Right atrium auricular region (tissue), 2 donors: ENCODE measurements at places on chromosomes 11 and 22. TPM values are rescaled to one million over a fixed set of nuclear protein-coding genes. Genes with fewer than 3 reads are reported as not detected.
A peak's percentile ranks its signal among the peaks of the same experiment; 100 is the strongest.

- no peak for DNase-seq
Measured at GRCh38 chr11:118953265-118953664, 2.8 kb upstream of the UPK2 start.

C11orf65 gene
- 2.7 TPM for total RNA-seq

CHEK2 gene
- 2.7 TPM for total RNA-seq

DNA sequence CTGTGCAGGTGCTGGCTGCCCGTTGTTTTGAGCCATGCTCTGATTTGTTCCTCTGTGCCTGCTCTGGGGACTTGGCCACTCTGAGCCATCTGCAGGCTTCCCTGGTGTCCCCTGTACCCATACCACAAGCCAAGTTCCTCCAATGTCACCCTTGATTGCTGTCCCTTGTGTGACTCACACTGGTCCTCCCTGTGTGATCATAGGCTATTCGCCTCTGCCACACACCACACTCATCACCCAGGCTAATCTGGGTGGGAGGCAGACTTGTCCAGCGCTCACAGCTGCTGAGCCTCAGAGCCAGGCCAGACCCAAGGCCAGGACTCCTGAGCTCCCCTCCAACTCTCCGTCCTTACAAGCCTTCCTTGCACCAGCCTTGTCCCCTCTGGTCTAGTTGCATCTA is 31.7 kb downstream of the IGF2 start:
- no peak for DNase-seq

SIRT3 gene
- total RNA-seq: 31.4 TPM

IL18 gene
- total RNA-seq: 11.1 TPM

DNA sequence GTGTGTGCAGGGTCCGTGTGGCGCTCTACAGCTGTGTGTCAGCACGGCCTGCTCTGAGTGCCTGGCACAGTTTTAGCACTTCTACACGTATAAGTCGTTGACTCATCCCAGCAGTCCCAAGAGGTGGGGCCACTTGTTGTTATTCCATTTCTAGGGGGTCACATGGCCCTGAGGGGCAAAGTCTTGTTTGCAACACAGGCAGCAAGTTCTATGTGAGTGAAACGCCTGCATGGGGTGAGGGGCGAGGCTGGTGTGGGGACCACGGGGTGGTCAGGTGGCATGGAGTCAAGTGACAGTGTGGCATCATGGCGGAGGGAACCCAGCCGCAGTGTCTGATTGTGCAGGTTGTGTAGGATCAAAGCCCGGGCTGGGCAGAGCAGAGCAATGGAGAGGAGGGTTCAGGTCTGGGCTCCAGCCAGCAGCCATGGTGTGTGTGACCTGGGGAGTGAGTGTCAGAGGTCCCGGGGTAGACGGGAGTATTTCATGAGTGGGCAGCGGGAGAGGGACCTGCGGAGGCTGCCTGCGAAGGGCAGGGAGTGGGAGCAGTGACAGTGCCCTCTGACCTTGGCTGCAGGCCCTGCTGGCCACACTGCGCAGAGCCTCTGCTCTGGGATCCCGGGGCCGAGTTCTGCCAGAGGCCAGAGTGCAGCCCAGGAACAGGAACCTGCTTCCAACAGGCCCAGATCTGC is 27.9 kb downstream of the SHANK3 start:
- no peak for DNase-seq

GRCh38 chr22:30186510-30186909 is 60.0 kb downstream of the LIF start:
- DNase-seq: no peak

CATSPER1 gene
- total RNA-seq: not detected

DCDC1 gene
- 0.15 TPM for total RNA-seq

- DNase-seq: no peak
Measured at GRCh38 chr11:55819330-55819729, at the start of gene OR5D18. TSS of gene OR5D18 (plus strand) at chr11:55819630. CDS start at chr11:55819630, 0 bp downstream.

GRCh38 chr11:9516113-9516512 is 55.3 kb downstream of the ZNF143 start:
- no peak for DNase-seq

DTX4 gene
- total RNA-seq: 2.1 TPM

GRCh38 chr11:78914503-78914902 is 339.8 kb upstream of the NARS2 start:
- DNase-seq: no peak

DNA sequence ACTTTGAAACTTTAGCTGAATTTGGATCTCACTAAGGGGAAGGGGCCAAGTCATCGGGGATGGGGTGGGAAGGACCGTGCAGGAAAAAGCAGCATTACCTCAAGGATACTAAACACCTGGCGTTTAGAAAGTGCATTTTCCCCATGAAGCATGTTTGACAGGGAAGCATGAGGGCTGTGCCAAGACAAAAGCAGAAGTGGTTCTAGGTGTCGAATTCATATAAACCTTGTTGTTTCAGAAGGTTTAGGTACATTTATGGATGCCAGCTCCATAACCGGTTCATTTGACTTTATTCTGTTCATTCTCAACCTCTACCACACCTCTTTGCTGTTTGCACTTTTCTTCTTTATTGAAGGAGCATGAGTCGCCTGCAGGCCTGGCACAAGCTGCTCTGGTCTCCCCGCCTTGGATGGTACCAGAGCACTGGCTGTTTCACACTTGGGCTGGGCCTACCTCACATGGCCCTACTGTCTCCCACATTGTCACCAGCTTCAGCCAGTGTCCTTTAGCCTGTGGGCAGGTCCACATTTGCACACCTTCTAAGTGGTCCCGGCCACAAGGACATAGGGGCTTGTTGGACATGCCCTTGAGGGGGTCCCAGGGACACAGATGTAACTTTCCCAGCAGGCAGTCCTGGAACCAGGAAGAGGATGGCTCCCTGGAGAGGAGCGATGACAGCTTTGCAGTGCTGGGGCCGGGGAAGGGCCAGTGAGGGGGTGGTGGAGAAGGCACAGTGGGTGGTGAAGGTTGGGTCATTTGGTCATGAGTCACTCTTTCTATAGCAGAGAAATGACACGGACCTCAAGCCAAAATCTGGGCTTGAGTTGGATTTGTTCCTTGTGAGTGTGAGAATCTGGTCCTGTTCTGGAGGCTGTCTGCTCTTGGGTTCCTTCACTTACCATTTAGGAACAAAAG is 3.2 kb upstream of the ST14 start:
- no peak for DNase-seq

- DNase-seq: no peak
Measured at GRCh38 chr11:123475469-123475868, 45.4 kb downstream of the GRAMD1B start.

GRCh38 chr11:67271205-67271540 is 4.9 kb downstream of the GRK2 start:
- DNase-seq: no peak

DNA sequence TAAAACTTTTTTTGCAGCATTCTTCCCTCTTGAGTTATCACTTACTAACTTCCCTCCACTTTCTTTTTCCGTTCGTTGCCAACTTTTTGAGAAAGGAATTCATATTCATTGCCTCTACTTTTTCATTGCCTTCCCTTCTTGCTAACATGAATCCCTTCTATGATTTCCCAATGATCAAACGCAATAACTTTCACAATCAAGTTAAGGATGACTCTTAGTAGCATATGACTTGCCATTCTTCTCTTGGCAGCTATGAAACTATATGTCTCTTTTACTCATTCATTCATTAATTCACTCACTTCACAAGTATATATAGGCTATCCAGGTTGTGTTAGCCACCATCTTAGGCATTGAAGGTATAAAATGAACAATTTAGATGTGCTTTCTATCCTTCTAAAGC is 16.6 kb upstream of the ARHGAP20 start:
- no peak for DNase-seq

RAB3IL1 gene
- total RNA-seq: 4.3 TPM

PDE3B gene
- 13.9 TPM for total RNA-seq

OR2AG2 gene
- not detected for total RNA-seq

GRCh38 chr22:29049655-29050263 is 11.9 kb downstream of the C22orf31 start:
- no peak for DNase-seq

TYR gene
- not detected for total RNA-seq

SYT12 gene
- total RNA-seq: 0.44 TPM

CASP1 gene
- 6.1 TPM for total RNA-seq

POU2F3 gene
- total RNA-seq: not detected

- DNase-seq: no peak
Measured at GRCh38 chr11:74033046-74033445, 24.2 kb upstream of the UCP3 start.

- DNase-seq: peak; percentile 98
Measured at GRCh38 chr11:62881579-62882430, 1.1 kb downstream of the SLC3A2 start.

APOA5 gene
- total RNA-seq: not detected

DNA sequence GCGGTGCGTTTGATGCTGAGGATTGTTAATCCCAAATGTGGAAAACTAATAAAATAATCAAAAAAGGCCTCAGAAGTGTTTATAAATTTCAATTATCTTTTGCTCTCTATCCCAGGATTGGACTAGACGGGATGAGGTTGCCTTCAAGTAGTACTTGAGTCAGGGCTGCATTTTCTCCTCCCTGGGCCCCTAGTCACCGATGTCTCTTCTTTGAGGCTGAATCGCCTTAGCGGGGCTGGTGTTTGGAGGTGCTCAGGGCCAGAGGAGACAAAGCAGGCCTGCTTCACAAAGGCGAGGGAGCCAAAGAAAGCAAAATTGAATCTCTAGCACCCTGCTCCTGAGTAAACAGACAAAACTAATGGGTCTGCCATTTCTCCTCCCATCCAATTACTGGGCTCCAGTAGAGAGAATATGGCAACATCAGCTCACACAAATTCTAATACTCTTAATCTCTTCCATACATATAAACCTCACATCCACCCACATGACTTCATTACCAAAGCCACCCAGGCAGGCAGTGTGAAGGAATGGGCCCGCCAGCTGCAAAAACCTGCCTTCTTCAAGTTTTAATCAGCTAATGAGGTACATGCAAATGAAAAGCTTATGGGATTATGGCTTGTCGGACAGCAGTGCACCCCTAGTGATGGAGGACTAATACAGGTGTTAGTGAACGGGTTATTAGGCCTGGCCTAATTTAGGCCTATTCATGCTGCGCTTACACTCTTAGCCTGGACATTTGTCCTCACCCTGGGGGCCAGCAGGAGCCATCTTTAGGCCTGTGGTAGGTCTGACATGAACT is 52.7 kb upstream of the HTATIP2 start:
- DNase-seq: no peak

DNA sequence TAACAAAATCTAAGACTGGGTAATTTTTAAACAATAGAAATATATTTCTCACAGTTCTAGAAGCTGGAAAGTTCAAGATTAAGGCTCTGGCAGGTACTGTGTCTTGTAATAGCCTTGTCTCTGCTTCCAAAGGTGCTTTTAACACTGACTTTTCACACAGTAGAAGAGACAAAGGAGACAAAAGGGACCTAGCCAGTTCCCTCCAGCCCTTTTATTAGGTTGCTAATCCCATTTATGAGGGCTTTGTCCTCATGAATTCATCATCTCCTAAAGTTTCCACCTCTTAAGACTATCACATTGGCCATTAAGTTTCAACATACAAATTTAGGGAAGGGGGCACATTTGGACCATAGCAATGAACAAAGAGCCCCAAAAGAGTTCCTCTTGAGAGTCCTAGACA is 40.7 kb downstream of the FAM181B start:
- DNase-seq: no peak

- no peak for DNase-seq
Measured at GRCh38 chr22:33057363-33057995, 702 bp downstream of the SYN3 start.

GRCh38 chr22:49773531-49773930 is 54.1 kb downstream of the BRD1 start:
- DNase-seq: no peak

DNA sequence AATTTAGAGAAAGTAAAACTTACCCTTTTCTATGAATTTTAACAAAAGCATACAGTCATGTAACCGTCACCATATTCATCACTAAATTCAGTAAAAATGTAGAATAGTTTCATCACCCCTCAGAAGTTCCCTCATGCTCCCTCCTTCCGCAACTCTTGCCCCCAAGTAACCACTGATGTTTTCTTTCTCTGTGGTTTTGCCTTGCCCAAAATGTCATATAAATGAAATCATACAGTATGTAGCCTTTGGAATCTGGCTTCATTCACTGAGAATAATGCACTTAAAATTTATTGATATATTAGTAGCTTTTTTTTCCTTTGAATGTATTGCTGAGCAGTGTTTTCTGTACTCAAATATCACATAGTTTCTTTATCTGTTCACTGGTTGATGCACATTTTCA is 60.1 kb downstream of the DCUN1D5 start:
- no peak for DNase-seq

OTOG gene
- not detected for total RNA-seq

OOSP4A gene
- total RNA-seq: not detected

CNTF gene
- 1.6 TPM for total RNA-seq

CDC45 gene
- total RNA-seq: not detected

GRCh38 chr11:70642266-70642665 is 243.9 kb downstream of the CTTN start:
- no peak for DNase-seq

GRCh38 chr11:133692126-133692934 is 153.0 kb downstream of the SPATA19 start:
- no peak for DNase-seq
